Posterior cingulate gyrus (tissue), 11 donors: ENCODE measurements at places on chromosomes 2 and 18.

DNA sequence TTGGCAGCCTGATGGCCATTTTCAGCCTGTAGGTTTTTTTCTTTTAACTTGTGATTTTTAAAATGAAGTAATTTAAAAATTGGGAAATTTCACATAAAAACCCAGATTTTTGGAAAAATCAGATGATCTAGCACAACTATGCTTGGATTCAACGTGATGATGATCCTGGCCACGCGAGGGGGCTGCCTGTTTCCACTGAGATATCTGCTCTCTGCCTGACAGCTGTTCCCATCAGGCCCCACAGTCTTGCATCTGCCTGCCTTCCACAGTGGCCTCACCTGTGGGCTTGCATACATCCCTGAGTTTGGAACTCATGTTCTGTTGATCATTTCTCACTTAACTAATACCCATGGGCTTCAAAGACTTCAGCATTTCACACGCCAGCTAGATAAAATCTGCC lies 92.1 kb upstream of the FZD5 start:
- DNase-seq: no peak

GRCh38 chr2:54455563-54456361 lies at the start of gene SPTBN1:
TSS of gene SPTBN1 (plus strand) at chr2:54456327. CDS start at chr2:54526419, 70,092 bp downstream.
- peak; percentile 92 for DNase-seq

DNA sequence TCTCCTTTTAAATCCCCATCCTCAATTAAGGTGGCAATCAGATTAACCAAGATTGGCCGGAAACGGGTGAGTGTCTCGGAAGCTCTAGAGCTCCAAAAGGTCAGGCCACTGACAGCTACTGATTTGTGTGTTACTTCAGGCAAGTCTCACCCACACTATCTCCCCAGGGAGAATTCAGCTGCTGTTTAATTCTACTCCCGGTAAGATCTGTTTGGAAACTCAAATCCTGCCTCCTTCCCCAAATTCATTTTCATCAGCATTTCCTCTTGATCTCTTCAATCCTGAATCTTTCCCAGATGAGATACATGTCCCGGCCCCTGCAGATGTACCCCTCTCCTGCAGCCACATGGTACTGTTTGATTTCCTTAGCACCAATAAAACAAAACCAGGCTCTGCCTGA lies 34.9 kb downstream of the EFR3B start:
- no peak for DNase-seq

- DNase-seq: no peak
Measured at GRCh38 chr2:241873081-241873802, 3.7 kb downstream of the RTP5 start.

GRCh38 chr18:23689031-23689615 lies at the start of gene LAMA3:
TSS of gene LAMA3 (plus strand) at chr18:23689453. CDS start at chr18:23689684, 231 bp downstream.
- peak; percentile 32 for DNase-seq
